Frontal cortex (tissue), 4 donors: ENCODE measurements at places on chromosomes 1 and 21. TPM values are rescaled to one million over a fixed set of nuclear protein-coding genes. Genes with fewer than 3 reads are reported as not detected.
A peak's percentile ranks its signal among the peaks of the same experiment; 100 is the strongest.

DNA sequence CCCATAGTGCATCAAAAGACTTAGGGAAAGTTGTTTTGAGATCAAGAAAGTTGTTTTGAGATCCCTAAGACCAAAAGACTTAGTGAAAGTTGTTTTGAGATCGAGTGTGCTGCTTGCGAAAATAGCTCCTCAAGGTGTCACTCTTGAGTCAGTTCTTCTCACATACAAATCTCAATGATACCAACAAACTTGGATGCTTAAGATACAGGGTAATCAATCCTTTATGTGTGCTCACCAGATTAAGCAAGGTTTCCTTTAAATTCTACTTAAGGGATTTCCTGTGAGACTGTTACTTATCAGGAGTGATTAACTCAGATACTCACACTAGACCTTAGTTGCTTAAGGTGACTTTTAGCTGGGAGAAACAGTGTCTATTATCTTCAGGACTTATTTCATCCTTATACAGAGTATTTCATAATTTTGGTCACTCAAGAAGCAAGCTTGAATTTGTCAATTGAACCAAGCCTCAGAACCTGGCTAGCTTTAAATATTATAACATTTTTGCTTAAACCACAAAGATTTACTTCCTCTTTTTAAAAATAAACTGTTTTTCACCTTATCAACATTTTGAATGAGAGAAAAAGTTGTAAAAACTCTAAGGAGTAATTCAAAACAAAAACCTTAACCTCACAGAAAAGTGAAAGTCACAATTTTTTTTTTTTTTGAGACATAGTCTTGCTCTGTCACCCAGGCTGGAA, 8.0 kb upstream of the RLF start:
- peak; percentile 23 for DNase-seq

Gene ENAH
- total RNA-seq = 48.5 TPM

DNA sequence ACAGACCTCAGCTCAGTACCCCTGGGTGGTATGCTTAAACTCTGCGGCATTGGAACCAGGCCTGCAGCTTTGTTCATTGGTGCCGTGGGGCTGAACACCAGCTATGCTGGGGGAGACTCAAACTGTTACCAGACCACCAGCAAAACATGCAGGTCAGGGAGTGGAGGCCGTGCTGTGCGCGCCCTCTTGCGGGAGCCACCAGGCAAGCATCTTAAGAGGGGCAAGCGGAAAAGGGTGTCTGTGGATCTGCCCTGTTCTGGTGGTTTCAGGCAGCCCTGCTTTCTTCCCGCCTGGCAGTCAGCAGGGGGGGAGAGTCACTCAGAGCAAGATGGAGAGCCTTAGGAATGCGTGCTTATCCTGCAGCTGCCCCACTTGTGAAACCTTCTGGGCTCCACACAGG, 276.9 kb upstream of the ZRANB2 start:
- DNase-seq = no peak

DNA sequence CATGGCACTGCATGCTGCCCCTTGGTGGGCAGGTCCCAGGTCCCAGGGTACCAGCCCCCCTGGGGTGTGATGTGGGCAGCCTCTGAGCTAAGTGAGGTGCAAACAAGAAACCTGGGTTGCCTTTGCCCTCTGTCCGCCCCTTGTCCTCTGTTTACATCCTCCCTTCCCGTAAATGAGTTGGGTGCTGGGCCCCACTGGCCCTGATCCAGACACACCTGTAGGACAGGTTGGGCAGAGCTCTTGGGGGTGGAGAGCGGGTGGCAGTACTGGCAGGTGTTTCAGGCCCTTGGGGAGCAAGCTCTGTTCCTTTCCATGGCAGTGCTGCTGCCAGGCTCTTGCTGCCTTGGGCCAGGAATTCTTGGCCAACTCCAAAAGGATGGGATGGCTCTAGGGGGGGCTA, 35.8 kb downstream of the ELF3 start:
- DNase-seq = no peak

GRCh38 chr1:180397175-180397574, 105.2 kb downstream of the ACBD6 start:
- DNase-seq = no peak

- no peak for DNase-seq
Measured at GRCh38 chr1:40047276-40047675, 6.7 kb downstream of the CAP1 start.

GRCh38 chr1:211527888-211528287, 35.9 kb upstream of the RD3 start:
- no peak for DNase-seq

GRCh38 chr1:204929487-204930154, 59.0 kb downstream of the NFASC start:
- DNase-seq = no peak

DNA sequence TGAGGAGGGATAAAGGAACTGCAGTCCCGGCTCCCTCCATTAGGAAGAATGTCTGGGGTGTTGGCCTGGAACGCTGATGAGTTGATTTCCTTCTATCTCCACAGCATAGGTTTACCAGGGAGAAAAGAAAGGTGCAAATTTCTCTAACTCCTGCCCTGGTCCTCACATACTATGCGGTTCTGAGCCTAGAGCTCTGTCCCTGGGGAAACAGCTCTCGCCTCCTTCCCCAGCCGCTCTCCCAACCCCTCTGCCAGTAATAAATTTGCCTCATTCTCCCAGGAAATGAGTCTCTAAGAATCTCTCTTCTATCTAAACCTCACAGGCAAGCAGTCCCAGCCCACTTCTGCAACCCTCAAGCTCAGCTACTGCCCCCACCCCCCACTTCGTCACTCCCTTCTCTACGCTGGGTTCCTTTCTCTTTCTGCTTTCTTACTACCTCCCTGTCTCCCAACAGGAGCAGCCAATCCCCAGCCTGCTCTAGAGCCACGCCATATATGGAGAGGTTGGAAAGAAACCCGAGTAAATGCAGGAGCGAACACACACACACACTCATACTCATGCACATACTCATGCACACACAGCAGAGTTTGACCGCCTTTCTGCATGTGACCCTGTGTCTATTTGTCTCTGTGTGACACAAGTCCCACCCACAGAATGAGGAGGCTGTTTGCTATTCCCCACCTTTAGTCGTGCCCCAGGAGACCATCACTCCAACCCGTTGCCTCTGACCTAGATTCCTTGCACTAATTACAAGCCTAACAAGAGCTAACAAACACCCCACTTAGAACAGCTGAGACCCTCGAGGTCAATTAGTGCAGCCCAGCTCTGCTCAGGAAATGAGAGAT, 13.4 kb downstream of the PLEKHO1 start:
- no peak for DNase-seq

- DNase-seq = no peak
Measured at GRCh38 chr1:25991937-25992688, 5.8 kb downstream of the PAFAH2 start.

DNA sequence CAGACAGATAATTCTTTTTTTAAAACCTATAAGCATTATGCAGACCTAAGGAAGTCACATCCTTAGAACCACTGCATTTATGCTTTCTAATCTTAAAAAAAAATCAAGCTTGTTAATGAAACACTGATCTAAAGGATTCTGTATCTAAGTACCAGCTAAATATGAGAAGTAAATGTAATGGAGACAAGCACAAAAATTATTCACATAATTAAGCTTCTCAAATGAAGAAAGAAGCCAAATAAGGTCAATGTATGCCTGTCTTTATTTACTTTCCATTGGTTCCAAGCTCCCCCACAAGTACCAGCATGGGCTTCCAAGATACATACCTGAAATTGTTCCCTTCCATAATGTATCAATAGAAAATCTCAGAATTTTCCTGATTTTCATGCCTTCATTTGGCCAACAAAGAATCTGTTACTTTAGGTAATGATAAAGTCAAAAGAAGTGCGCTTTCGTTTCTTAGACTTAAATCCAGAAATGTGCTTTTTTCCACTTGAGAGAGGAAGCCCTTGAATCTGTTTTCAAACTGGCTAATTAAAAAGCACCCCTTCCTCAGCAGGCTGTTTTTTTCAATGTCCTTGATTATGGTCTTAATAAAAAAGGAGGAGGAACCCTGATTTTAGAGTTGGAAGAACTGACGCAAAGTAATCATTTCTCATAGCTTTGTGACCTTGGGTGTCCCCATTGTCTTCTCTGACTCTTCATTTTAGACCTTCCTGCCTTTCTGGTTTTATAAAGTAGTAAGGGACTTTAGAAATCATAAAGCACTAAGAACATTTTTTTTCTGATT, 3.8 kb downstream of the RGS2 start:
- no peak for DNase-seq

DNA sequence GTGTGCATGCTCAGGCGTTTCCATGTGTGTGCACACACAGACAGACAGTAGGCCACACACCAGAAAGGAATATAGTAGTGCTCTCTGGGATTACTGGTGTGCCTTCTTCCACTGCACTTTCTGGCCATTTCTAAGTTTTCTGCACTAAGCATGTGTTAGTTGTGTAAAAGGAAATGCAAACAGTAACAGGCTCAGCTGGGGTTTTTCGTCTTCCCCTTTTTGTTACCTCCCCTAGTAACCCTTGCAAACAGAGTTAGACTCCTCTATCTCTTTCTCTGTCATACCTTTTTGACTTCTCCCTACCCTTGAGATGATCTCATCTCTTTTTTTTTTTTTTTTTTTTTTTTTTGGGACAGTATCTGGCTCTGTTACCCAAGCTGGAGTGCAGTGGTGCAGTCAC, 196.3 kb downstream of the SDCCAG8 start:
- no peak for DNase-seq

Gene AADACL3
- total RNA-seq = not detected

DNA sequence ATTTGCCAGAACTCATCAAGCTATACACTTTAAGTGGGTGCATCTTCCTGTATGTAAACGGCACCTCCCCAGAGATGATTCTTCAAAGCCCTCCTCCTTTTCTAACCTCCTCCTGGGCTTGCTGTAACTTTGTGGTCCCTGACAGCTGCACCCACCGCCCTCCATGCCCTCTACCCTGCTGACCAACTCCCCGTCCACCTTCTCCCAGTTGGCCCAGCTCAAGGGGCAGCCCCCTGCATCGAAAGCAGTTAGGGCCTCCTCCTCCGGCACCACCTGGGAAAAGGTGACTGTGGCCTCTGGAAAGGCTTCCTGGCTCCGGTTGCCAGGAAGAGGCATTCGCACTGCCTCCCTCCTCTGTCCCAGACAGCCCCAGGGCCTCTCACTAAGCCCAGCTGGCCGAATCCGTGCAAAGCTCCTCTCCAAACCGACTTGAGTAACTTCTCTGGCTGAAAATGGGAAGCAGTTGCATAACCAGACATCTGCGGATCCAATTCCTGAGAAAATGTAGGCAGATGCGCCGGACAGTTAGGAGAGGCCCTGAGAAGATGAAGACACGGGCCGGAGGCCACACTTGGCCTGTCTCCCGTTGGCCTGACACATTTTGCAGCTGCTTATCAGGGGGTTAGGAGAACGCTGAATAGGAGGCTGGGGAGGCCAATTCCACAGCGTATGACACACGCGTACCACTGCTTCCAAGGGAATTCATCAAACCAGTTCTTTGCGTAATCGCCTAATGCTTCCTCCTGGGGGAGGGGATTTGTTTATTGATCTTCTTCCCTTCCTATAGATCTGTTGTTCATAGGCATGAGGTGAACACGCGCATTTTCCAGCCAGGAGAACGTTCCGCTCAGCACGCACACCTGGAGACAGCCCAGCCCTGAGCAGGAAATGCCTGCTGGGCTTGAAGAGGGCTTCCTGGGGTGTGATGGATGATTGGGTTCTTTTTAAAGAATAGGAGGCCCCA, 48.7 kb upstream of the COL6A2 start:
- no peak for DNase-seq

DNA sequence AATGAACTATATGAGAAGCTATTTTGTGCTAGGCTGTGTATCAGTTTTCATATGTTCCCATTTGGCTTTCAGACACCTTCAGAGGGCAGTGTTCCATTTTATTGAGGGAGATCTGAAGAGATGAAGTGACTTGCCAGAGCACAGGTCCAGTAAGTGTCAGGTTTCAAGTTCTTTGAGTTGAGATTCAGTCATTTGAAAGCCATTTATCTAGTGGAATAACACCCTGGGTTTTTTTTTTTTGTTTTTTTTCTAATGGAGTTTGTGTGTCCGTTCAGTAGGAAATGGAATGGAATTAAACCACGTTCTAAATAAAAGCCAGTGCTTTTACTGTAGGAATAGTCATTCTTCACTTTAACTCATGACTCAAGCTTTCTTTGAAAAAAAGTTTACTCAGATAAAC, 652.9 kb upstream of the USP24 start:
- no peak for DNase-seq

Gene IL20
- not detected for total RNA-seq

GRCh38 chr1:117235863-117236465, 25.2 kb upstream of the VTCN1 start:
- no peak for DNase-seq

DNA sequence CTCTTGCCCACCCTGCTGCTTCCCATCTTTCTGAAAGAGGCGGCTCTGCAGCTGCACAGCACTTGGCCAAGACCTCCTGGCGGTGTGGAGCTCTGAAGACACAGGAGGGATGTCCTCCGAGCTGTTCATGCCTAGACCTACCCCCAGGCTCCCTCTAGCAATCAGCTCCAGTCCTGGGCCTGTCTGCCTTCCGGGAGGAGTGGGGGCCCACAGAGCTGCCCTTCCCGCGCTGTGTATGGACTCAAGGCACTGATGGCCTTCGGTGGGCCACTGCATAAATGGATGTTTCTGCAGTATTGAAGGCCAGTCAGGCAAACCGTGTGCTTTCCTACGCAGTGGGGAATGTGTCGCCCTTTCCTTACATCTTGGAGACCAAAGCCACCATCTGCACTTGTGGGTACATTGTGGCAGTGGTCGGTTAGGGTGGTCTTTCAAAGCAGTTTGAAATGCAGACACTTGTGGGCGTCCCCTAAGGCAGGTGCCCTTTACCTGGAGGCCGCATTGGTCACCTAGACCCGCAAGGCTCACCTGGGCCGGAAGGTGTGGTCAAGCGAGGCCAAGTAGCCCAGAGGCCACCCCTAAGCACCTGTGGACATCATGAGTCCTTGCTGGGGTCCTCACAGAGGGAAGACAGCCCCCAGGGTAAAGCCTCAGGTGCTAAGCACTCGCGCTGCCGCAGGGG, 912 bp upstream of the PKNOX1 start:
- DNase-seq = no peak

DNA sequence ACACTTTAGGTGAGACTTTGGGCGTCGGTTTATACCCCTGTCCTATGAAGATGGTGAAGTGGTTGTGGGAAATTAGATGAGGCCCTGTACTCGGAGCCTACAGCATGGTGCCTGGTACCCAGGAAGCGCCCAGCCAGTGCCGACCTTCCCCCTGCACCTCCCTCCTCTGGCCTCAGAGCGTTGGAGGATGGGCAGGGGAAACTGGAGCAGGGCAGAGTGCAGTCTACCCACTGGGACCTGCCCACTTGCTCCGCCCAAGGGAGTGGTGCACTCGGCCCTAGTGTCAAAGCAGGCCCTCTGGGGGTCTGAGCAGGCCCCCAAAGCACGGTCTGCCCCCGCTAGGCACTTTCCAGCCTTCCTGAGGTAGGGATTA, 13.0 kb upstream of the TTC22 start:
- no peak for DNase-seq

- no peak for DNase-seq
Measured at GRCh38 chr1:222940095-222940494, 125.3 kb downstream of the DISP1 start.

Gene MPL
- not detected for total RNA-seq

GRCh38 chr21:42164064-42164789, 54.7 kb upstream of the ABCG1 start:
- DNase-seq = no peak
